Activated CD4-positive, alpha-beta T cell treated with anti-CD3 and anti-CD28 coated beads for 36 hours (primary cell): ENCODE measurements at places on chromosomes 6 and 20. TPM values are rescaled to one million over a fixed set of nuclear protein-coding genes. Genes with fewer than 3 reads are reported as not detected.

- H3K27me3 ChIP-seq, result no peaks in the 10 kb centered on the region
- no peak for DNase-seq
- peak overlapping the region; percentile 63 for H3K27ac ChIP-seq
These were observed 14.5 kb upstream of the TFB1M start for GRCh38 chr6:155328539-155329459.

DNA sequence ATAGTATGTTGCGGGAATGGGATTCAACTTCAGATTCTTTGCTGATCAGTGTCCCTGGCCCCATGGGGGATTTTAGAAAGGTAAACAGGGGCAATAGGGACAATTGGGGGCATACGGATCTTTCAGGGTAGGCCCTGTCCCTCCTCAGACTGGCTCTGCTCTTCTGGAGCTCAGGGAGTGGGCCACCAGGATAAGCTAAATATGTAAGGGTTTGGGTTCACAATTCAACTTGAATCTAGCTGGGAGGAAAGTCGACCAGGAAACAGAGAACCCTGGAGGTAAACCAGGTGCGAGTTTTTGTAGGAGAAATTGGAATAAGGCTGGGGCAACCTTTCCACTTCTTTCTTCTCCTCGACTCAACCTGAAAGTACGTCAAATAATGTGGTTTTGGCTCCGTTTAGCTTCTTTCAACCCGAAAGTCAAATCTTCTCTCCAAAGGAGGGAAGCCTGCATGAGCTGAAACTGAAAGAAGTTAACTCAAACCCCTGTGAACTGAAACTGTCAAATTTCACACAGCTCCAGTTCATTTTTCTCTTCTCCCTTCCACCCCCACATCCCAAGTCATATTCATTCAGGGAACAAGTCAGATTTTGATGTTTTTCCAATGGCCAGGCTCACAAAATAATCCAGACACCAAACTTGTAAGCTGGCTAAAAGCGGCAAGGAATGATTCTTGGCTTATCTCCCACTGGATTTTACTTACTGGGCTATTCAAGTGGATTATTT lies 278.2 kb downstream of the CLIC5 start:
- peak overlapping the region; percentile 13 for H3K4me3 ChIP-seq
- DNase-seq, result peak; percentile 27
- peaks cover 12% of the 10 kb centered on the region for H3K27me3 ChIP-seq
- peak overlapping the region; percentile 84 for H3K27ac ChIP-seq
- no peaks in the 10 kb centered on the region for H3K36me3 ChIP-seq

DNA sequence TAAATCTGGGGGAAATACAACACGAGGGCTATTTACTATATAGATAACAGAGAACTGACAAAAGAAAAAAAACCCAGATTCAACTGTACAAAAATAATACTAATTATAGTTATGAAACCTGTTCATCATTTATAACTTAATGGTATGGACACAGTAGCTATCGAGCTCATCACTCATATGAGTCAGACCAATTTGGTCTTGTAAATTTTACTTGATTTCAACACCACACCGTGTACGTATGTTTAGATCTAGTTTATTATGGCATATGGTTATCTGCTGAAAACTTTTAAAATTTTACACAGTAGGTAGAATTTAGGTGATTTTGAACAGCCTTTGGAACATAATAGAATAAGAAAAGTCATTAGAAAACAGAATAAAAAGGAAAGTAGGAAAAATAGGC lies 5.5 kb downstream of the MYLK4 start:
- H3K4me1 ChIP-seq, result peaks cover 3% of the 10 kb centered on the region
- H3K4me3 ChIP-seq, result no peak overlapping the region
- H3K27me3 ChIP-seq, result no peaks in the 10 kb centered on the region
- no peak for DNase-seq
- no peaks in the 10 kb centered on the region for H3K36me3 ChIP-seq

- H3K27me3 ChIP-seq, result no peaks in the 10 kb centered on the region
- peak overlapping the region; percentile 74 for H3K4me3 ChIP-seq
- peak overlapping the region; percentile 99 for H3K27ac ChIP-seq
- no peak for DNase-seq
- peaks cover 61% of the 10 kb centered on the region for H3K36me3 ChIP-seq
- peaks cover 75% of the 10 kb centered on the region for H3K4me1 ChIP-seq
These were observed 9.4 kb downstream of the HSF2 start for GRCh38 chr6:122408702-122409458.

GRCh38 chr20:25496968-25497401 lies 88.3 kb downstream of the NINL start:
- H3K27me3 ChIP-seq, result no peaks in the 10 kb centered on the region
- DNase-seq, result no peak
- H3K4me3 ChIP-seq, result no peak overlapping the region
- H3K27ac ChIP-seq, result no peak overlapping the region

CTNNBL1 gene
- 93.4 TPM for total RNA-seq

DNA sequence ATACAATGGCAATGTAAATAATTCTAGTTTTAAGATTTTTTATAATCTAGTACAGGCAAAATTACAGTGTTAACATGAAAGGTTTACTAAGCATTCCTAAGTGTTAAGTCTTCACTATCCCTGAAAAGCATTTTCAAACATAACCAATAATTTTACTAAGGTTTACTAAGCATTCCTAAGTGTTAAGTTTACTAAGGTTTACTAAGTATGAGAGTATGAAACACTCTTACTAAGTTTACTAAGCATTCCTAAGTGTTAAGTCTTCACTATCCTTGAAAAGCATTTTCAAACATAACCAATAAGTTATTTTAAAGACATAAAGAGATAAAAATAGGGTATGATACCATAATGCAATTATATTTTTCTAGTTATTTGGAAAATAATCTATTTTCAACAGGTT lies 82.6 kb downstream of the PRSS35 start:
- no peaks in the 10 kb centered on the region for H3K4me1 ChIP-seq
- no peaks in the 10 kb centered on the region for H3K36me3 ChIP-seq
- no peak overlapping the region for H3K4me3 ChIP-seq
- H3K27ac ChIP-seq, result no peak overlapping the region
- no peak for DNase-seq

- H3K4me3 ChIP-seq, result no peak overlapping the region
- H3K36me3 ChIP-seq, result no peaks in the 10 kb centered on the region
- no peak overlapping the region for H3K27ac ChIP-seq
- no peaks in the 10 kb centered on the region for H3K4me1 ChIP-seq
- H3K27me3 ChIP-seq, result peaks cover 2% of the 10 kb centered on the region
- no peak for DNase-seq
These were observed 44.0 kb upstream of the DOK5 start for GRCh38 chr20:54431156-54431944.

PRICKLE4 gene
- not detected for total RNA-seq

DNA sequence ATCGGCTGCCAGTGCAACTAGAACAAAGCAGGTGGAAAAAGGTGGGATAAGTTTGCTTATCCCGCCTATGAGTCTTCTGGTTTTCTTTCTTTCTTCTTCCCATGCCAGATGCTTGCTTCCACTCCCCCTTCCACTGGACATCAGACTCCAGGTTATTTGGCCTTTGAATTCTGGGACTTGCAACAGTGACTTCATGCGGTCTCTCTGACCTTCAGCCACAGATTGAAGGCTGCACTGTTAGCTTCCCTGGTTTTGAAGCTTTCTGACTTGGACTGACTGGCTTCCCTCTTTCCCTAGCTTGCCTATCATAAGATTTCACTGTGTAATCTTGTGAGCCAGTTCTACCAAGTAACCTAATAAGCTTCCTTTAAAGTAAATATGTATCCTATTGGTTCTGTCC lies 878.4 kb upstream of the GJE1 start:
- no peak for DNase-seq
- no peak overlapping the region for H3K4me3 ChIP-seq
- no peaks in the 10 kb centered on the region for H3K36me3 ChIP-seq
- no peak overlapping the region for H3K27ac ChIP-seq

DNA sequence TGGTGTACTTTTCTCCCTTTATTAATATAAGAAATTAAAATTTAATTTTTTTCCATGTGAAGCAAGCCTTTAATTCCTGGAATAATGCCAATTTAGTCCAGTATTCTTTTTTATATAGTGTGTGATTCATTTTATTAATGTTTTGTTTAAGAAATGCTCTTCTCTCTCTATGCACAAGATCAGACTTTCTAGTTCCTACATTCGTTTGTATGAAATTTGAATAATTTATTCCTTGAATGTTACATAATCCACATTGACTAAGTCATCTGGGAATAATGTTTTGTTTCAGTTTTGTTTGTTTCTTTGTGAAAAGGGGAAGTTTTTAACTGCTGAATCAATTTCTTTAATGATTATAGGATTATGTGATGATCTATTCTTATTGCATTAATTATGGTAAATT lies 181.4 kb upstream of the ID4 start:
- DNase-seq, result no peak
- H3K4me3 ChIP-seq, result no peak overlapping the region
- H3K27me3 ChIP-seq, result no peaks in the 10 kb centered on the region
- no peaks in the 10 kb centered on the region for H3K36me3 ChIP-seq

- H3K36me3 ChIP-seq, result no peaks in the 10 kb centered on the region
- peaks cover 22% of the 10 kb centered on the region for H3K4me1 ChIP-seq
- H3K27me3 ChIP-seq, result no peaks in the 10 kb centered on the region
- DNase-seq, result peak; percentile 52
- H3K4me3 ChIP-seq, result no peak overlapping the region
These were observed 38.1 kb upstream of the NOX3 start for GRCh38 chr6:155493694-155494143.

GRCh38 chr6:148854096-148854495 lies 107.3 kb downstream of the UST start:
- no peak overlapping the region for H3K27ac ChIP-seq
- H3K27me3 ChIP-seq, result no peaks in the 10 kb centered on the region
- H3K4me3 ChIP-seq, result no peak overlapping the region
- no peaks in the 10 kb centered on the region for H3K36me3 ChIP-seq
- DNase-seq, result no peak

DNA sequence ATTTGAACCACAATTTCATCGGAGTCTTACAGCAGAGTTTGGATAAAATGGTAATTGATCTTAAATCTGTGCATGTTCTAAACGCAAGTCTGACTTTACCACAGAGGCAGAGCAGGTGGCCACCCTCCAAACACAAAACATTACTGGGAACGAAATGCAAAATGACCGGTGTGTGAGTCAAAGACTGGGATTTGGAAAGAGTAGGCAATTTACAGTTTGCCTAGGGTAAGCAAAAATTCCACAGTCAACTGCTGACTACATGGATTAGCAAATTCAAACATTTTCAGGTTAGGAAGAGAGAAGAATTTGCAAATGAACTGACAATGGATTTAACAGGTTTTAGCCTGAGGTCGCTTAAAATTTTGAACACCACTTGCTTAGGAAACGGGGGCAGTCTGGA lies 444.4 kb downstream of the HDGFL1 start:
- DNase-seq, result no peak
- no peak overlapping the region for H3K27ac ChIP-seq
- H3K27me3 ChIP-seq, result no peaks in the 10 kb centered on the region
- no peaks in the 10 kb centered on the region for H3K4me1 ChIP-seq
- H3K4me3 ChIP-seq, result no peak overlapping the region

DNA sequence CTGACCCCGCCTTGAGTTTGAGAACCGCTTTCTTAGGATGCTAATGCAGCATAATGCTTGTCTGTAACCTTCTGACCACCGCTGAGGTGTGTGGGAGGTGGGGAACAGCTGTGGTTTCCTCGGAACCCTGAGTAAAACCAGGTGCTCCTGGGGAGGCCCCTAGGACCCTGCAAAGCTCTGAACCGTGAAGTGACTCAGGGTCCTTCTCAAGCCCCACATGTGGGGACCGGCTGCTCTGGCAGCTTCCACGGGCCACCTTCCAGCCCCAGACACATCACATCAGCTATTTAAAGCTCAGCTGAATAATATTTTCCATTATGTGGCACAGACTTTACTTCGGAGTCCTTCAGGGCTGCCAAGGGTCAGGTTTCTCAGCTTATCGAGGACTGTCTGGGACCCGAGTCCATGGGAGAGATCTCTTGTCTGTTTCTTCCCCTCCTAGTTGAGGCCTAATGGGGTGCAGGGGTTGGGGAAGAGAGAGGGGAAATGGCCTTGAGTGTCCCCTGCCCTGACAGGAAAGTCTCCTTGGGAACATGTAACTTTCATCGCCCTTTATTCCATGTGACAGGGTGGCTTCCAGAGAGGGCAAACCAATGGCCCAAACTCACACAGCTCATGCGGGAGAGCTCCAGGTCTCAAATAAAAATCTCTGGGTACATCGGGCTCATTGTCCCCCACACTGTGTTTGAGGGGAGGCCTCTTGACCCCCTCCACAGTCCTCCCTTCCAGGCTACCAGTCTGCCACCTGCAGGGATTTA lies 186.1 kb upstream of the SLC24A3 start:
- DNase-seq, result no peak
- no peak overlapping the region for H3K27ac ChIP-seq
- no peaks in the 10 kb centered on the region for H3K36me3 ChIP-seq
- no peak overlapping the region for H3K4me3 ChIP-seq
- no peaks in the 10 kb centered on the region for H3K4me1 ChIP-seq

DNA sequence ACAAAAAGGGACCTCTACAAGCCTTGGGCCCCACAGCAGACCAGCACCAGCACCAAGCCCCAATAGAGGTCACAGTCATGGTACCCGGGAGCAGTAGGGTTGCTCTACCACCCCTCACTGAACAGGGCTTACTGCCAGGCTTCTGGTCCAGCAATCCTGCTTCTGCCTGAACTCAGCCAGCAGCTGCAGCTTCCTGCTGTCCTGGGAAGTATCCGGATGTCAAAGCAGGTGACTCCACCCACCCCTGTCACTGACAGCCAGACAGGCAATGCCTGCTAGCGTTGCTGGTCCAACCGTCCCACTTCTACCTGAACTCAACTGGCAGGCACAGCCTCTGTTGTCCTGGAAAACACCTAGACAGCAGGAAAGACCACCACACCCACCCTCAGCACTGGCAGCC lies 47.0 kb upstream of the PCSK2 start:
- no peak overlapping the region for H3K27ac ChIP-seq
- peaks cover 1% of the 10 kb centered on the region for H3K27me3 ChIP-seq
- DNase-seq, result no peak
- H3K4me3 ChIP-seq, result no peak overlapping the region
- H3K4me1 ChIP-seq, result no peaks in the 10 kb centered on the region
- no peaks in the 10 kb centered on the region for H3K36me3 ChIP-seq

DNA sequence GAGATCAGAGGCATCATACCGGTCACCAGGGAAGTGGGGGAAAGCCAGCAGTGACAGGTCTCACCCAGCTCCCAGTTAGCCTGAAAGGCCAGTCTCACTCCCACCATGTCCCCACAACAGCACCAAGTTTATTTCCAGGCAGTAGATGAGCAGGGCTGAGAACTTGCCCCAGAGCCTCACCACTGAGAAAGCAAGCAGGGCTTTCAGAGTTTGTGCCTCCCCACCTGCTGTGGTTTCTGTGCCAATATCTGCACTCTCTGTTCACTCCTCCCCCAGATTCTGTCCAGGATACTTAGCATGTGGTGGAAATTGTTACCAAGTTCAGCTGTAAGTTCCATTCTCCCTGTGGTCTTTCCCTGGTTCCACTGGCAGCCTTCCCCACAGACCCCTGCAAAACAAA lies 255.0 kb upstream of the HTR1E start:
- no peaks in the 10 kb centered on the region for H3K27me3 ChIP-seq
- H3K36me3 ChIP-seq, result no peaks in the 10 kb centered on the region
